Memory B cell (primary cell): ENCODE measurements at places on chromosomes 16 and 17.

DNA sequence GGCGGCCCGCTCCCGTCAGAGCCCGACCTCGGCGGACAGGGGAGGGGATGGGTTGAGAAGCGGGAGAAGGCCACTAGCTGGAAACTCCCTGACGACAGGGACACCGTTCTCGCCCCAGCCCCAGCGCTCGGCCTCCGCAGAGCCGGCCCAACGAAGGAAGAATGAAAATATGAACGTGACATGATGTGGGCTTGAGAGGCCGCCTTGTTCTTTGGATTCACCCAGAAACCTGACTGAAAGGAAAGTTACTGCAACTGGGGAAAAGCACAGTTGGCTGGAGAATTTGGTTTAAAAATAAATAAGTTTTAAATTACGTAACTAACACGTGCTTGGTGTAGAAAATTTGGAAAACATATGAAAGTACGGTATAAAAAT, 21.1 kb downstream of the NPTX1 start:
- peak overlapping the region; percentile 94 for H3K4me3 ChIP-seq
- no peaks in the 10 kb centered on the region for H3K36me3 ChIP-seq
- no peak for DNase-seq
- H3K4me1 ChIP-seq: peaks cover 13% of the 10 kb centered on the region

DNA sequence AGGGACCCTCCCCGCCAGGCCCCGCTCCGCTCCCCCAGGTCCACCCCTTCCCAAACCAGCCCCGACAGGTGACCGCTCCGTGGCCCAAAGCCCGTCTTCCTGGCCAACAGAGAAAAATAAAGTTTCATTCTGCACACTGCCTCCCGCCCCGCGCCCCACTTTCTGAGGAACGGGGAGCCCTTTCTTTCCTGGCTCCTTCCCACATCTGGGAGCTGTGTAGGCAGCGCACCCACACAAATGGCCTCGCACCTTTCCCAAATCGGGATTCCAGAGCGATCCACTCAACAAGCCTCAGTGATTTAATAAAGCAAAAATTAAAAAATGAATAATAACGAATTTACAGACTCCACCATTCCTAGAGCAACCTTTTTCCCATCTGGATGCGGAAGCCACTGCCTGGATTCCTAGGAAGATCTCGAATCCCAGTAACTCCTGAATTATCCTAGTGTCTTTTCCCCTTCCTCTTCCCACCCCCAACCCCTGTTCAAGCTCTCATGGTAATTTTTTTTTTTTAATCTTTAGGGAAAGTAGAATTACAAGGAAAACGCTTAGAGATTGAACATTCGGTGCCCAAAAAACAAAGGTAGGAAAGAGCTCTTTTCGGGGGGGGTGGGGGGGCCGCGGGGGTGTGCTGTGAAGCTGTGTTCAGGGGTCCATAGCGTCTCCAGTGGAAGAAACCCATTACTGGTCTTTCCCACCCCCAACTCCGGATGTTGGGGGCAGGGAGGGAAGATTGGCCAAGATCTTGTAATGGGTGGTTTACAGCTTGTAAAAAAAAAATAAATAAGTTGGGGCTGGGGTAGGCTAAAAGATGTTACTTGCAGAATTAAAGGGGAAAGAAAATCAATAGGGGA, 1.6 kb downstream of the IGF2BP1 start:
- H3K4me1 ChIP-seq: peaks cover 14% of the 10 kb centered on the region
- no peak for DNase-seq
- H3K36me3 ChIP-seq: no peaks in the 10 kb centered on the region
- H3K27ac ChIP-seq: no peak overlapping the region
- peaks cover 34% of the 10 kb centered on the region for H3K27me3 ChIP-seq

DNA sequence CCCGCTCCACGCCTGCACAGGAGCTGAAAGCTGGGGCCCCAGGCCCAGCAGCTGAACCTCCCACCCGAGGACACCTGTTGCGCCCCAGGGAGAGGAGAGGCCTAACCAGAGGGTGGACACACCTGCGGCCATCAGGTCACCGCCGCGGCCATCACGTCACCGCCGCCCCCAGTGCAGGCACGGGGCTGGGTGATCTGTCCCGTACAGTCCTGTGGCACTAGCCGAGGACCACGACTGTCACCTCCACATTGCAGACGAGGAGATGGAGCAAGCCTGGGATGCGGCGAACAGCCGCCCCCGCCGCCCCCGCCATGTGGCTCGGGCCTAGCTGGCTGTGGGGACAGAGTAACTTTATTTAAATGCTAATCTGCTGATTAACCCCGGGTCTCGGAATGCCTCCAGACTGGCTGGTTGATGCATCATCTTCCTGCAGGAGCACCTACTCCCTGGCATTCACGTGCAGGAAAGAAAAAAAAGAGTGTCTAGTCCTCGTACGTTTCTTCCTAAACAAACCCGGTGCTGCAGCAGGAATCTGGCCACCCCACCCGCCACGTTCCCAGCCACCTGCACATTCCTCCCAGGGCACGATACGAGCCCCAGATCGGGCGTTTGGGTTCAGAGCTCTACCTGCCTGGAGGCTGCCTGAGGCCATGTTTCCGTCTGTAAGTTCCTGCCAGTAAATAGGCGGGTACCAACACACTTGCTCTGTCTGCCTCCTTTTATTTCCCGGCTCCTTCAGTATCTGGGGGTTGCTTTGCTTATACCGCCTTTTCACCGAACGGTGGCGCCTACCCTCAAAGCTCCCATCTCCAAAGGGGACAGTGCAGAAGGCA, 29.9 kb downstream of the PIEZO1 start:
- H3K4me1 ChIP-seq: peaks cover 14% of the 10 kb centered on the region
- no peak for DNase-seq
- H3K27ac ChIP-seq: no peak overlapping the region

GRCh38 chr17:44236444-44236991, 17.0 kb upstream of the UBTF start:
- no peak for DNase-seq
- no peaks in the 10 kb centered on the region for H3K36me3 ChIP-seq
- H3K4me3 ChIP-seq: no peak overlapping the region
- H3K4me1 ChIP-seq: no peaks in the 10 kb centered on the region
- H3K27me3 ChIP-seq: peaks cover 4% of the 10 kb centered on the region

DNA sequence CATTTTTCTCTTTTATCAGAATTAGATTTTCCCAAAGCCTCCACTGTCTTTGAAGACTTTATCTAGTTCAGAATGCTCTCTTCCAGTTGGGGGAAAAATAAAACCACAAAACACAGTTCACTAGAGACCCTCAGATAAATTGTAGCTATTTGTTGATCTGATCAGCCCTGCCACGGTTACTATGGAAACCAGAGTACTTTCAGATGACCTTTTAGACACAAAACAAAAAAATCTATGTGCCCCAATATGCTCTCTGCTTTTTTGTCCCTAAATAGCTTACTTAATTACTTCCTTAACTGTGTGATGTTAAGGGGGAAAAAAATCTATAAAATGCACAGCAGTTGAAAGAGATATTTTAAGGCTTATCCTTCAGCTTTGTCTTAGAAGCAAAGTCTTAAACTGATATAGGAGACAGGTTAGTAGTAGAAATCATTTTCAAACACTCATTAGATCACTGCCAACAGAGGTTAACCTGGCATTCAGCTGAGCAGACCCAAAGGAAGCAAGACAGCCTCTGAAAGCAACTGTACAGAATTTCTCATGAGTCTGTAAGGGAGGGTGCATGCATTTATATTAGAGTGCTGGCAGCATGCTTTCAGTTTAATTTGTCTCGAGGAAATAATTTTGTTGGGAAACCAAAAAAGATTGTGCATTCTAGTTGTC, 129.9 kb upstream of the CACNG5 start:
- H3K4me1 ChIP-seq: peaks cover 15% of the 10 kb centered on the region
- no peaks in the 10 kb centered on the region for H3K36me3 ChIP-seq
- H3K27me3 ChIP-seq: no peaks in the 10 kb centered on the region
- no peak overlapping the region for H3K27ac ChIP-seq
- DNase-seq: no peak
- no peak overlapping the region for H3K4me3 ChIP-seq

GRCh38 chr16:81551821-81552304, 107.3 kb downstream of the CMIP start:
- no peak for DNase-seq
- H3K4me3 ChIP-seq: no peak overlapping the region
- no peaks in the 10 kb centered on the region for H3K27me3 ChIP-seq
- H3K4me1 ChIP-seq: peaks cover 30% of the 10 kb centered on the region
- peaks cover 19% of the 10 kb centered on the region for H3K36me3 ChIP-seq

DNA sequence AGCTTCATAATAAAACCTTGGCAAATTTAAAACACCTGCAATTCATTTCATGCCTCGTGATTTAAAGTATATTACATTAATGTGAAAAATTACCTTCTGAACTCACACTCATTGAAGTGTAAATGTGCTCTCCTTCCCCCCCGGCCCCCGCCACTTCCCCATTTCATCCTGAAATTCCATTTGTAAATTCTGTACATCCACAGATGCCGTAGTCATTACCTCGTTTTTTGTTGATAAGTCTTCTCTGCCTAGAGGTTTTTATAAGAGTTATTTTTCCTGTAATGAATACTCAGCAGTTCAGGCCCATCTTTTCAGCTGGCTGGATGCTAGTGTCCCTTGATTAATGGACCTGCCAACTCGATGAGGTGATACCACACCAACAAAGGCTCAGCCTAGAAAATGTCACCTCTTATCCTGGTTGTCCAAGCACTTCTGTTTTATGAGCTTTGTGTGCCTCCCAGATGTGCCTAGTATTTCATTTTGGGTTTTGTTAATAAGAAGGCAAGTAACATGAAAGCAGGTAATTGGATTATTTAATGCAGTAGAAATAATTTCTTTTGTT, 64.8 kb upstream of the KIFC3 start:
- H3K4me3 ChIP-seq: no peak overlapping the region
- no peak overlapping the region for H3K27ac ChIP-seq
- no peak for DNase-seq
- peaks cover 9% of the 10 kb centered on the region for H3K27me3 ChIP-seq
- H3K36me3 ChIP-seq: no peaks in the 10 kb centered on the region
